Activated naive CD4-positive, alpha-beta T cell (primary cell): ENCODE measurements at places on chromosomes 4 and X.

DNA sequence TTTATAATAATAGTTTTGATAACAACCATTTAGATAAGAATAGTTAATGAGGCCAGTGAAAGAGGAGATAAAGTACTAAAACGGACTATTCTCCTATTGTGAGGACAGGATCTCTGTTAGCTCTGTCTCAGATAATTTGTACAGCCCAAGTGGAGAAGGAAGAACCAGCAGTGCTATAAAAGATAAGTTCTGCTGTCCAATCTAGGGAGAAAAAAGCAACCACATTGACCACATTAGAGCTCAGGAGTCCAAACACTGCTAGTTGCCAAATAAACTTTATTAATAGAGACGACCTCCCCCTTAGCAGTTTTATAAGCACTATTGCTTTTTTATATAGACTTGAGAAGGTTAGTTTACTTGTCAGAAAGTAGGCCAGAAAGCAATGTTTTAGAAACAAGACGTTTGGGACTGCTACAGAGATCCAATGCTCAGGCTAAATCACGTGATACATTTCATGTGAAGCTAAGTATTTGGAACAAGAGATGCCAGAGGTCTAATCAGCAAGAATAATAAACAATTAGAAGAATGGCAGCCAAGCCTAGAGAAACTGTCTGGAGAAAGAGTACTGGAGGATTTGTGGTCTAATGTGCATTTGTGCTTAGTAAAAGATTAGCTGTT, 15.9 kb downstream of the IL15 start:
- DNase-seq: no peak

- no peak for DNase-seq
Observed at GRCh38 chrX:107470198-107470597, 20.7 kb downstream of the FRMPD3 start.

DNA sequence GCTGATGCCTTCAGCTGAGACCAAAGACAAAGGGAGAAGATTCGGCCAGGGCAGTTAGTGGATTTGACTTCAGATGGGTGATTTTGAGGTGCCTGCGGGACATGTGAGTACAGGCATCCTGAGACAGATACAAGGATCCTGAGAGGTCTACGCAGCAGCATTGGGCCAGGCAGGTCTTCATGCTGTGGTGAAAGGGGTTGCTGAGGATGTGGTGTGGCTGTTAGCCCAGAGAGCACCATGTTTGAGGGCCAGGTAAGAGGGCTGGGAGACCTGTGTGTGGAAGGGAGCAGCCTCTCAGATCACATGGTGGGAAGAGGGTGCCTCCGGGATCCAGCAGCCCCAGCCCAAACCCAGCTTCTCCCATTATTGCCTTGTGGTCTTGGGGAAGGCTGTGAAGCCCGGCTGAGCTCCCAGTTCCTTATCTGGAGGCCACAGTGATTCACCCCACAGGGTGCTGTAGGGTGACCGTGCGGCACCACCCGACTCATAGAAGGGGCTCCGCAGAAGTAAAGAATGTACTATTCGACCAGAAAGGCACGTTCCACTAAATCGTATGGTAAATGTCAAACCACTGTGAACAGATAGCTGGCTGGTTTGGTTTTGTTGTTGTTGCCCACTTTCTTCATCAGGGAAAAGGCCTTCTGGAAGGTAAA, 27.7 kb upstream of the TADA2B start:
- no peak for DNase-seq

DNA sequence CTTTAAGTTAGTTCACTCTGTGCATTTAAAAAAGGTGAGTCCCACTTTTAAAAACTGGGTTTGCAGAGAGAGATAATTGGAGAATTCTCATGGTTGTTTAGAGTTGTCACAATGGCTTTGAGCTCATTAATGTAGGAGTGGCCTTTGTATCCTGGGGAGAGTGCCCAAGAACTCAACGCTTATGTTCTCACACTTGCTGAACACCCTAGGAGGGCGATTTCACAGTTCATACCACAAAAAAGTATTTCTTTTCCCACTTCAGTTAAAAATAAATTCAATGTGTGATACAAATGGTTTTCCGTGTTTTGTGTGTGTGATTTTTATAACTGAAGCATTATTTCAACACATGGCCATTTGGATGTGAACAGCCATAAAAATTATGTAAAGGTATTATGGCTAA, 8.4 kb downstream of the EMCN start:
- no peak for DNase-seq

- no peak for DNase-seq
Observed at GRCh38 chrX:133185938-133186337, 32.2 kb downstream of the TFDP3 start.

DNA sequence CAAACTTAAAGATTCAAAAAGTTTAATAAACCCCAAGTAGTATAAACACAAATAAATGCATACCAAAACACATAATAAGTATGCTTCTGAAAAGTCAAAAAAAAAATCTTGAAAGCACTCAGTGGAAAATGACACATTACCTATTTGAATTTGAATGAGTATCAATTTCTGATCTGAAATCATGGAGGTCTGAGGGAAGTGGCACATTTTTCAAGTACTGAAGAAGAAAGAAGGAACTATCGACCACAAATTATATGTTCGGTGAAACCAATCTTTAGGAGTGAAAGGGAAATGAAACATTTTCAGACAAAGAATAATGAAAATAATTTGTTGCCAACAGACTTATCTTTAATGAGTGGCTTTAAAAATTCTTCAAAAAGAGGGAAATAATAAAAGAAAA, 12.1 kb upstream of the F9 start:
- no peak for DNase-seq

GRCh38 chrX:66200050-66200664, 36.1 kb downstream of the HEPH start:
- DNase-seq: no peak

DNA sequence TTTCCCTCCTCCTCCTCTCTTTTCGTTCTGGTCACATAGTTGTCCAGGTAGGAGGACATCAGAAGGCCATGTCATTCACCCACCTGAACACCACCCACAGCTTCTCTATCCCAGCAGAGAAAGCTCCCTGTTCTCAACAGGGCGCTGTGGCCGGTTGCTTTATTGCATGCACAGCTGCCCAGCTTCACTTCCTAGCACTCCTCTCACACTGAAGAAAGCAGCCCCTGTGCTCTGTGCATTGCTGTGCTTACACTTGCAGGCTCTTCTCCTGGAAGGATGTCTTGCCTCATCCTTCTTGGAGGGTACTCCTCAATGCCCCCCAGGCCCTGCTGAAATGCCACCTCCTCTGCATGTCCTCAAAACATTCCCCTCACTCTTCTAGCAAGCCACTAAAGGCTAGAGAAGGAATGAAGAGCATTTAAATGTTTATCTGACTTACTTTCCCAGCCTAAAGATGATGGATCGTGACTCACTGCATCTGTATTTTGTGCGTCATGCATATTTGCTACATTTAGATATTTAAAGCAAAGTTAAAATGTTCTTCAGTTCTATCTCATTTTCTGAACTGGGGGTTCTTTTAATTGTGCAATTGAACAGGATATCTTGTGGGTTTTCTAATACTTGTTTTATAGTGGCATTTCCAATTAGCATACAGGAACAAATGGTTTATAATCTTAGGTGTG, 186.4 kb upstream of the PUDP start:
- no peak for DNase-seq

- no peak for DNase-seq
Observed at GRCh38 chrX:147803948-147804347, 107.8 kb upstream of the FMR1 start.

GRCh38 chrX:101368800-101369199, 17.2 kb downstream of the BTK start:
- no peak for DNase-seq

DNA sequence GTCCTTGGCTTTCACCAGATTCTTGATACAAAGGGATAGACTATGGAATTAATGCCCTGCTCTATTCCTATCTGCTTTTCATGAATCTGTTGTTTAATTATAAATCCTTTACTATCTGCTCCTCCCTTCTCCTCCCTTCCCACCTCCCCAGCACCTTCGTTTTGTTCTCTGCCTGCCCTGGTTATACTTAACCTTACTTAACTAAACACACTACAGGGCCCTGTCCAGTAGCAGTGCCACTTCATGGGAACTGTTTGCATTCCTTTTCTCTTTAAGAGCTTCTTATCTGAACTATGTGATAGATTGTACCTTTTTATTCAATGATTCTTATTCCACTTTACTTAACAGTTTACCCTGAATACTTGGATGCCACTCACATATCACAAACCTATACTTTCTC, 830 bp downstream of the HOPX start:
- DNase-seq: no peak

DNA sequence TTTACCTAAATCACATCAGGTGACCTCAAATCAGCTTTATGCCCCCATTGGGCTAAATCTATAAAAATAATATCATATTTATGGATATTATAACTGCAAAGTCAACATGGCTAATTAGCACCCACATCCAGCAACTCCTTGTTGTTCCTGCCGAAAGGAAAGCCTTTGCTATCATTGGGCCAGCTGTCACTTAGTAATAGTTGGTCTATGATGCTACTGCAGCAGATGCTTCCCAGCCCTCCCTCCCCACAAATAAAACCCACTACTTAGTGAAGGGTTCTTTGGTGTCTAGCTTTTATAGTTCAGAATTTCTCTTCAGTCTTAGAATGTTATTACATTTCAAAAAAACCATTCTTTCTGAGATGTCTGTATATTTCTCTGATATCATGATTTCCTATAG, 116.9 kb upstream of the ENPEP start:
- DNase-seq: no peak

DNA sequence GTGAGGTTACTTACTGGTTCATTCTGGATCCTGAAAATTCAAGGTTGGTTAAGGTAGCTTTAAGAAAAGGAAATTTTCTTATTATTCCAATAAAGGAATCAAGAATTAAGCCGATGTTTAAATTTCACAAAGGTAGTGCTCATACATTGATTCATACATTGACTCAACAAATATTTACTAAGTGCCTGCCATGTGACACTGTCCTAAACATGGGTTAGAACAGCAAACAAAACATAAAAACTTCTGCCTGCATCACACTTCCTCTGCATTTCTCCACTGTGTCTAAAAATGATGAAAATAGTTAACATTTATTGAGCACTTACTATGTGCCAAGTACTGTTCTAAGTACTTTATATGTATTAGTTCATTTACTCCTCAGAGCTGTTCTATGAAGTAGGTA, 75.7 kb downstream of the RASL11B start:
- no peak for DNase-seq

DNA sequence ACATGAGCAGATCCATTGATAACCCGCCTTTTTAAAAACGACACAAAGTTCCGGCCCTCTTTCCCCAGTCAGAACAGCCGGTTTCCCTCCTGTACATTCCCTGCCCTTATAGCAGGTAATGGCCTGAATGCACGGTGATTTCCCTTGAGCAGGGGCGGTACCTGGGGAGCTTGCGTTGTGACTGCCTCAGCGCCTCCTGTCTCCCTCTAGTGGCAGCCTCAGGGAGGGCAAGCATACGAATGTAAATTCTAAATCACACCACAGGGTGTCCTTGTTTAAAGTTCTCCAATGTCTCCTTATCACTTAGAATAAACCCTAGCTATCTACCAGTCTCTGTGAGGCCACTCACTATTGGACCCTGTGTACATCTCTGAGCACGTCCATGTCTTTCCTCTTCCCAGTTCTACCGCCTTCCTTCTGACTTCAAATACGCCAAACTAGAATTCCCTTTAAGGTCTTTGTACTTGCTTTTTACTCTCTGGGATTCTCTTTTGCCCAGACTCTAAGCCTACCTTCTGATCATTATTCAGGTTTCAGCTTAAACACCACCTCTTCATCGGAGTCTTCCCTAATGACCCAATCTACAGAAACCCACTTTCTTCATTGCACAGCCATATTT, 18.4 kb upstream of the LDB2 start:
- DNase-seq: peak; percentile 57

- DNase-seq: no peak
Observed at GRCh38 chr4:147011411-147011810, 65.7 kb upstream of the TTC29 start.

GRCh38 chr4:99301376-99302164, 10.8 kb upstream of the ADH1A start:
- DNase-seq: no peak

DNA sequence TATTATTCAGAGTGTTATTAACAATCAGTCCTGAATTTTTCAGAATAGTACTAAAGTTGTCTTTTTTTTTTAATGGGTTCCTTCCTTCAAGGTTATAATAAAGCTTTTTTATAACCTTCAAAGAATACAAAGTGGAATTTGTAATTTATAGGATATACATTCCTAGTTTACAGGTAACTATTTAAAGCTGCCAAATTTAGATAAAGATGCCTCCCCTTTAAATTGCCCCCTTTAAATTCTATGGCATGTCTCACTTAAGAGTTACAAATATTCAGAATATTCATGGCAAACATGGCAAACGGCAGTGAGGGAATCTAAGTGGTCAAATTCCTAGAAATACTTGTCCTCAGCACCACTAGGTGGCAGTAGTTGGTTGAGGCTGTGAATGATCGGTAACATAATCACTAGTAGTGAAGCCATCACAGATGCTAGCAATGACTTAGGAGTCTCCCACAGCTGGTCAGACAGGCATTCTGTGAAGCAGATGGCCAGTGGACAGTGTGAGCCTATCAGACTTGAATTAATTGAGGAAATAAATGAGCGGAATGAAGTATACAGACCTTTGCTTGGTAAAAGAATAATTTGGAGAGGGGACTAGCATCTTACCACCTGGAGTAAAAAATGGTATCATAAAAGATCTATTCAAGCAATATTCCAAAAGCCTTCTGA, 86.4 kb downstream of the CBR4 start:
- DNase-seq: no peak

DNA sequence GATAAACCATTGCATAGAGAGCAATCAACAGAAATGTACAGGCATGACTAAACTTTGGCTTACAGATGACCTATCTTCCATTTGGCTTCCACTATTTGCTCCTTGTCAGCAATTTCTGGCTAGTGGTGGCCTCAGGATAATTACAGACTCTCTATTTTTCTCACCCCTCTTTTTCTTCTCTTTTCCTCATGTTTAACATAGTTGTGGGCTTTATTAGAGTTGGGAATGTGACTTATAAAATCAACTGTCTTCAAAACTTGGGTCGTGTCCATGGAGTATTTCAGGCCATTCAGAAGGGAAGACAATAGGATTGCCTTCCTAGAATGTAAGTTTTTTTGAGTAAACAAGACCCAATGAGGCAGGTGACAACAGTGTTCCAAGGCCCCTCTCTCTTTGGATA, 236.2 kb downstream of the FRAS1 start:
- DNase-seq: no peak

DNA sequence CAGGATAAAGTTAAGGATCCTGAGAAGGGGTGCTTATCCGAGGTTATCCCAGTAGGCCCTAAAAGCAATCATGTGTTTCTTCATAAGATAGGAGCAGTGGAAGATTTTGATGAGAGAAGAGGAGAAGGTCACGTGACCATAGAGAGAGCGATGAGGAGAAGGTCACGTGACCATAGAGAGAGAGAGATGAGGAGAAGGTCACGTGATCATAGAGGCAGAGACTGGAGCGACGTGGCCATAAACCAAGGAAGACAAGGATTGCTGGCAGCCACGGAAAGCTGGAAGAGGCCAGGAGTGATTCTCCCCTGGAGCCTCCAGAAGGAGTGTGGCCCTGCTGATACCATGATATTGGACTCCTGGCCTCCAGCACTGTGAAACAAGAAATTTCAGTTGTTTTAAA, 38.4 kb upstream of the ZNF518B start:
- DNase-seq: no peak
